ENCODE measurements at places on chromosomes 6 and 20. TPM values are rescaled to one million over a fixed set of nuclear protein-coding genes. Genes with fewer than 3 reads are reported as not detected.

The ANKEF1 gene
- total RNA-seq: 3.2 TPM

The CCN6 gene
- not detected for total RNA-seq

The SPATA25 gene
- total RNA-seq: 0.16 TPM

The ZNF311 gene
- 0.49 TPM for total RNA-seq

The ABHD16B gene
- not detected for total RNA-seq

The OLIG3 gene
- total RNA-seq: not detected

The PPP1R11 gene
- total RNA-seq: 35.2 TPM

The FILIP1 gene
- total RNA-seq: 0.13 TPM

The BMP2 gene
- total RNA-seq: 26.6 TPM

The RSPO3 gene
- 0.25 TPM for total RNA-seq

The TMEM244 gene
- not detected for total RNA-seq

The C6orf52 gene
- 1.6 TPM for total RNA-seq

The SLC16A10 gene
- 1.9 TPM for total RNA-seq

The ENPP5 gene
- total RNA-seq: 3.8 TPM

The KIF25 gene
- total RNA-seq: not detected

The DZANK1 gene
- 1.5 TPM for total RNA-seq

The SLC13A3 gene
- total RNA-seq: 2.4 TPM

The NMBR gene
- total RNA-seq: 0.33 TPM
